ENCODE measurements at places on chromosomes 2 and 18. TPM values are rescaled to one million over a fixed set of nuclear protein-coding genes. Genes with fewer than 3 reads are reported as not detected.

MOGAT1 gene
- total RNA-seq, result 0.29 TPM

DNA sequence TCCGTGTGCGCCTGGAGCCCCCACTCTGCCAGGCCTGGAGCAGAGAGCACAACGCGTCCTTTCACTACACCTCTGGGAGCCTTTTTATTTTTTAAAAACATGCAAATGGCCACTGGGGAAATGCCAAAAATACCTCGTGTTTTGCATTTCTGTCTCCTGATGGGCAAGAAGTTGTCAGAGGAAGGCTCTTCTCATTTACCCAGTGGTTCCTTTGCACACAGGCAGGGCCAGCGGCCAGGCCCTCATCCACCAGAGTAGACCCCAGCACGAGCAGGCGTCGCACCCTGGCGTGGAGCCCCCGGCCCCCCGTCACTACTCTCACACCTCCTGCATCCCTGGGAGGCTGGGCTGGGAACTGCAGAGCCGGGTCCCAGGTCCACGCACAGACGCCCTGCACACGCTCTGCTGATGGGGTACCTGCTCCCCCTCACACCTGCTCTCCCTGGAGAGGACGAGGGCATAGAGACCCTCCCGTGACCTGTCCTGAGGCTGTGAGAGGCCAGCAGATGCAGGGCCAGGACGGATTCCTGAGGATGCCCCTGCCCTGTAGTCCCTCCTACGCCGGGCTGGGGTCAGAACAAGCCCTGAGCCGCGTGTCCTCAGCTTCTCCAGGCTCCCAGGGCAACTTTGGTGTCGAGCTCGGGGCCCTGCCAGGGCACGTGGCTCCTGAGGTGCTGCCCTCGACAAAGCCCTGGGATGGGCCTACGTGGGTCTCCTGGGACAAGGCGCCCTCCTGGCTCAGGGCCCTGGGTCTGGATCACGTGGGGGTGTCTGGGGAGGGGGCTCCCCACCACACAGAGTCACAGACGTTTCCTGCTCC is 65.0 kb downstream of the NFATC1 start:
- H3K4me1 ChIP-seq, result peaks cover 24% of the 10 kb centered on the region
- H3K27ac ChIP-seq, result peak overlapping the region; percentile 83

GRCh38 chr2:195694553-195694952 is 37.5 kb downstream of the SLC39A10 start:
- H3K27ac ChIP-seq, result no peak overlapping the region
- no peaks in the 10 kb centered on the region for H3K36me3 ChIP-seq
- no peaks in the 10 kb centered on the region for H3K27me3 ChIP-seq
- H3K4me3 ChIP-seq, result no peak overlapping the region
- no peak for DNase-seq
- H3K4me1 ChIP-seq, result no peaks in the 10 kb centered on the region

DNA sequence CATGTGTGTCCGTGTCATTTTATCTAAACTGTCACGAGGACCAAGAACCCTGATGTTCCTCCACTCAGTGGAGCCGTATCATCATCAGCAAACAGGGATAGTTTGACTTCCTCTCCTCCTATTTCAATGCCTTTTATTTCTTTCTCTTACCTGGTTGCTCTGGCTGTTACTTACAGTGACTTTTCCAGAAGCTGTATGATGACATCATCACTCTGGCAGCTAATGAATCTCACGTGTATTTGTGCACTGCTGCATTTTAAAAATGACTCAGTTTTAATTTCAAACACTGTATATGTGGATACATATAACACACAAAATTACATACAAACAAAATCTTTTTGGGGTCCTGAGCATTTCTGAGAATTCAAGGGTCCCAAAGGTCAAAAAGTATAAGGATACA is 481.4 kb downstream of the CDH2 start:
- H3K4me3 ChIP-seq, result no peak overlapping the region
- H3K4me1 ChIP-seq, result no peaks in the 10 kb centered on the region
- no peak overlapping the region for H3K27ac ChIP-seq
- H3K27me3 ChIP-seq, result no peaks in the 10 kb centered on the region

DNA sequence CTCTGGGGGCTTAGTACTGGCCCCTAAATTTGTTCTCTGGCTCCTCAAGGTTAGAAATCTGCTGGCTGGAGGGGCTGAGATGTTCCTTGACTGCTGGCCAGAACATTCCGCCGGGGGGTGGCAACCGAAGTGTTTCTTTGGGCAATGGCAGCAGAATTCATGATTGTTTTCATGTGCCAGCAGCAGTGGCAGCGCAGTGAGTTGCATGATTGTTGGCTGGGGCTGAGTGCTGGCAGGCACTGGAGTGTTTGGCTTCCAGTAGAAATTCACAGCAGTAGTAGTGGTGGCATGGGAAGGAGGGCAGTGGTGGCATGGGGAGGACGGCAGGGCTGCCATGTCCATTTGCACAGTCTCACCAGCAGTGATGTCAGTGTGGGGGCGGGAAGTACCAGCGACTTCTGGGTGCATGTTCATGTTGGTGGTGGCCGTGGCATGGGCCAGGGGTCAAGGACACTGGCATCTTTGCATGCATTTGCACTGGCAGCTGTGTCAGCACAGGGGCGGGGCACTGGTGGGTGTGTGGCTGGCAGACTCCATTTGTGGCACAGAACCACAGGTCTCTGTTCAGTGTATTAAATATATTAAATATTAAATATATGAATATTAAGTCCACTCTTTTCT is 130.6 kb upstream of the CDH7 start:
- no peaks in the 10 kb centered on the region for H3K36me3 ChIP-seq
- H3K27ac ChIP-seq, result no peak overlapping the region
- H3K4me1 ChIP-seq, result no peaks in the 10 kb centered on the region
- H3K27me3 ChIP-seq, result no peaks in the 10 kb centered on the region
- H3K4me3 ChIP-seq, result no peak overlapping the region

GRCh38 chr2:217966423-217967070 is 36.2 kb downstream of the TNS1 start:
- DNase-seq, result peak; percentile 23
- H3K27ac ChIP-seq, result peak overlapping the region; percentile 76
- no peaks in the 10 kb centered on the region for H3K36me3 ChIP-seq
- no peak overlapping the region for H3K4me3 ChIP-seq
- no peaks in the 10 kb centered on the region for H3K27me3 ChIP-seq
- H3K4me1 ChIP-seq, result peaks cover 49% of the 10 kb centered on the region

CSRNP3 gene
- 3.8 TPM for total RNA-seq

COLEC11 gene
- 2.5 TPM for total RNA-seq

FAM110C gene
- total RNA-seq, result 2.3 TPM

LAMA3 gene
- total RNA-seq, result 3.8 TPM

GRCh38 chr2:174781996-174782395 is 17.7 kb upstream of the CHRNA1 start:
- no peaks in the 10 kb centered on the region for H3K36me3 ChIP-seq
- H3K4me1 ChIP-seq, result peaks cover 16% of the 10 kb centered on the region
- no peak overlapping the region for H3K4me3 ChIP-seq
- no peak overlapping the region for H3K27ac ChIP-seq
- no peaks in the 10 kb centered on the region for H3K27me3 ChIP-seq
- no peak for DNase-seq

SLC25A12 gene
- 127 TPM for total RNA-seq

GRCh38 chr2:121001641-121002040 is 266.0 kb downstream of the GLI2 start:
- DNase-seq, result no peak
- no peaks in the 10 kb centered on the region for H3K36me3 ChIP-seq
- H3K4me1 ChIP-seq, result no peaks in the 10 kb centered on the region
- H3K27me3 ChIP-seq, result no peaks in the 10 kb centered on the region
- no peak overlapping the region for H3K27ac ChIP-seq
- no peak overlapping the region for H3K4me3 ChIP-seq

C2orf92 gene
- total RNA-seq, result 3.7 TPM

- peak within 1 kb of the TSS; percentile 86 for H3K4me3 ChIP-seq
- peaks cover 2% of the 10 kb centered on the region for H3K36me3 ChIP-seq
- H3K27me3 ChIP-seq, result no peaks in the 10 kb centered on the region
- peaks cover 8% of the 10 kb centered on the region for H3K4me1 ChIP-seq
Measured at GRCh38 chr2:54455563-54456361, at the start of gene SPTBN1. Gene SPTBN1 (plus strand): TSS chr2:54456327. CDS start chr2:54526419, 70,092 bp downstream.

- no peak overlapping the region for H3K4me3 ChIP-seq
- peak overlapping the region; percentile 92 for H3K27ac ChIP-seq
- peak; percentile 97 for DNase-seq
- no peaks in the 10 kb centered on the region for H3K36me3 ChIP-seq
Measured at GRCh38 chr2:237886685-237887481, 27.5 kb downstream of the RAMP1 start.

- H3K36me3 ChIP-seq, result no peaks in the 10 kb centered on the region
- no peak for DNase-seq
- H3K4me1 ChIP-seq, result no peaks in the 10 kb centered on the region
- H3K27ac ChIP-seq, result no peak overlapping the region
- H3K4me3 ChIP-seq, result no peak overlapping the region
Measured at GRCh38 chr2:214881647-214882202, 72.2 kb upstream of the BARD1 start.

Measured in heart left ventricle (tissue), 16 donors.